Effector CD4-positive, alpha-beta T cell (primary cell): ENCODE measurements at places on chromosomes 3 and 15.

GRCh38 chr3:193991666-193992424, 144.1 kb upstream of the HES1 start:
- no peak for DNase-seq

DNA sequence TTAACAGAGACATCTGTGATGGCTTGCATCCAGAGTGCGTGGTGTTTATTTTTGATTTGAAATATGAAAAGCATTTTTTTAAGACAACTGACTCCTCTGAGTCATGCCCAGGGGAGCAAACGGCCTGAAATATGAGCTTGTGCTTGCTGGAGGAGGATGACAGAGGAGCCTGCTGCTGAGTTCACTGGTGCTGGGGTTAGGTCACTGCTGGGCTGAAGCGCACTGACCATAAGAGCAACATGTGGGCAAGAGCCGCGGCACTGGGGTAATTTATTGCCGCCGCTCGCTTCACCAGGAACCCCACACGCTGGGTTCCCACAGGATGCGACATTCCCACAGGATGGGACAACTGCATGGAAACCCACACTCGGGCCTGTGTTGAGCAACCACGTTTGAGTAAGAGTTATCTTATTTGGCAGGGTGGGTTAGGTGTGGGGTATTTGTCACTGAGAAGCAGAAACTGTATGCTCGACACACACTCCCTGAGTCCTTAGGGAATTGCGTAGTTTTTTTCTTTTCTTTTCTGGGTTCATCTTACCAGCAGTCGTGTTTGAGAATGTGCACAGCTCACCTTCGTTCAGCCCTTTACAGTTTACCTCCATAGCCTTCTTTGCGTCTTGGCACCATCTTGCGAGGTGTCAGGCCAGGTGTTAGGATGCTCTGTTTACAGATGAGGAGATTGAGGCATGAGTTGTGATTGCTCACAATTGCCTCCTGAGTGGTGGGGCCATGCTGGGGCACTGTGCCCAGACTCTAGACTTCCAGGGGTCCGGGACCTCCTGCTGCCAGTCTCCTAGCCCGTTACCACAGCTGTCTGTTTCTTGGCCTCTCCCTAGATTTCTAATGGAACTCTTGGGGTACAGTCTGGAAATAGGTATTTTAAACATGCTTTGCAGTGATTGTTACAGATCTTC, 60.4 kb downstream of the SMAD3 start:
- DNase-seq: no peak

DNA sequence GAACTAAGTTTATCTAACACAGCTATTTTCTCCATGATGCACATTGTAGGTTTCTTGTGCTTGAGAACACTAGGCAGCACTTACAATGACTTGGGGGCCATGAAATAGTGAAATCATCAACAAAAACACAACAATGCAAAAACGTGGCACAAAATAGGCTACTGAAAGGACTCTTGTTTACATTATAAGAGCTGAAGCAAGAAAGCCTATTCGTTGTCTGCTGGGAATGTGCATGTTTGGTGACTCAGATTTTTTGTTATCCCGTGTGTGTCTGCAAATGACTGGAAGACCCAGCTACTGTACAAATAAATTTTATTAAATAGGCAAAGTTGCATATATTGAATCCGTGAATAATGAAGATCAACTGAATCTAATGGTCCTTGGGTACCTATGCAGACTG, 85.0 kb downstream of the TCF12 start:
- DNase-seq: no peak

DNA sequence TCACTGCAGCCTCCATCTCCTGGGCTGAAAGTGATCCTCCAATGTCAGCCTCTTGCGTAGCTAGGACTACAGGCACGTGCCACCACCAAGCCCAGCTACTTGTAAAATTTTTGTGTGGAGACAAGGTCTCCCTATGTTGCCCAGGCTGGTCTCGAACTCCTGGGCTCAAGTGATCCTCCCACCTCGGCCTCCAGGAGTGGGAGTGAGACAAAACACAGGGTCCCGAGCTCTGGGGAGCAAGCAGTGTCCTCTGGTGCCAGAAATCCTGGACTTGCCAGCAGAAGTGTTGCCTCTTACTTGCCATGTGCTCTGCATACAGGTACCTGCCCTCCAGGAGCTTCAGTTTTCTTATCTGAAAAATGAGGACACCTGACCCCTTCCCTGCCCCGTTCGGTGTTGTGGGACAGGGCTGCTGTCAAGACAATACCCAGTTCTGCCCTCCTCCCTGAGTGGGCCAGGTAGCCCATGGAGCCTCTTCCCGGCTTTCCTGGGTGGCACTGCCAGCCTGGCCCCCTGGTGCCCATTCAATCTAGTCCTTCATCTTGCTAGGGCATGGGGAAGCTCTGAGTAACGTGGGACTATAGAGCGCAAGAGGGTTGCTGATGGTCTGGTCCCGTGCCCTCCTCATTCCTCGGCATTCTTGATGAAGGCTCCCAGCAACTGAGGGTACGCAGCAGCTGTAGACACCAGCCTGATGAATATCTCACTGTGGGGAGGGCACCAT, 164.6 kb downstream of the GOLGA6L4 start:
- no peak for DNase-seq

- DNase-seq: no peak
These were observed 8.9 kb upstream of the RAMAC start for GRCh38 chr15:82977076-82977475.
